Effector CD8-positive, alpha-beta T cell (primary cell): ENCODE measurements at places on chromosomes 4 and X.

DNA sequence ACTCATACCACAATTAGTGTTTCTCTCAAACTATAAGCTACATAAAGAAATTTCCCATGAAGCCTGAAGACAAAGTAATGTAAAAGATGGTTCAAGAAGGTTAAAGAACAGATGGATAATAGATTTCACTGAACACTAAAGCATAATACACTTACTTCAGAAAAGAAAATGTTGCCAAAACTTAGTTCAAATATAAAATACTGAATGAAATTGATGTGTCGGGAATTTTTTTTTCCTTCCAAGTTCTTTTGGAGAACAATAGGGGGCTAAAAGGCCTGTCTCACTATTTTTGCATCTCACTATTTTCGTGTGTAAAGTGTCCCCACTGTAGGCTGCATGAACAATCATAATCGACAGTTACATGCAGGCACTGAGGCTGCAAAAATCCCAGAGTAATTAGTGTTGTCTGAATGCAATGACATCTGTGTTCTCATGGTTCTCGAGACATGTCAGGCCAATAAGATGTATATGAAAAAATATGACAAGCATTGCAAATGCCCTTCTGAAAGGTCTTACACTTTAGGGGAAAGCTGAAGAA, 11.9 kb upstream of the MAB21L2 start:
- DNase-seq = no peak

DNA sequence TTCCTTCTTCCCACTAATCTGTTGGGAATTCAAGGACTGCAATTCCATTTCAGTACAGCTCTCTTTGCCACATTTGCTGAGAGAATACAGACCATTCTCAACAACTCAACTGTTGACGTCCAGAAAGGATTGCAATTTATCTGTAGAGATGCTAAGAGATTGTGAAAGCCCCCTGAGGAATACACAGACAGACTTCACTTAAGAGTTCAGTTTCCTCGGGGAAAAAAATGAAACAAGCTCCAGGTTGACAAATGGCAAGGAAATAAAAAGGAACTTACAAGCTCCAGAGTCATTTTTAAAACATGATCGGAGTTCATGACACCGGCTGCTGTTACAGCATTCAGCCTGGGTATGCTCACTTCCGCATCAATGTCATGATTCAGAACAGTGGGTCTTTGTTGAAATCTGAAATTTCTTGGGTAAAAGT, 13.8 kb downstream of the TLR10 start:
- no peak for DNase-seq

- DNase-seq = no peak
Observed at GRCh38 chrX:250965-251364, 30.2 kb upstream of the PLCXD1 start.

GRCh38 chrX:149199734-149200133, 305.4 kb downstream of the IDS start:
- DNase-seq = no peak

DNA sequence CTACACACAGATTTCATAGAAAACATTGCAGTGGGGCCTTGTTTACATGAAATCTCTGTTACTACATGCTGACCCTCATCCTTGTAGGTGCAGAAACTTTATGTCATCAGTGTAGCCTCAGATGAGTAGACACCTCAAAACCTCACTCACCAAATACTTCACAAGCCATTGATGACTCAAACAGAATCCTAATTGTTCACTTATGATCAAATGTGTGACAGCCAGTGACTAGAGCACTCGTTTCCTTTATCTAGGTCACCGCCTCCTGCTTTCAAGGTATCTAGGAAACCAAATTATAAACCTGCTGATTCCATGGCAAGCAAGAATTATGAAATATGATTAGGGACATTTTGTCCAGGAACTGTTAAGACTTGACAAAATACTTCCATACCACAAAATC, 255.8 kb upstream of the GPRIN3 start:
- no peak for DNase-seq

DNA sequence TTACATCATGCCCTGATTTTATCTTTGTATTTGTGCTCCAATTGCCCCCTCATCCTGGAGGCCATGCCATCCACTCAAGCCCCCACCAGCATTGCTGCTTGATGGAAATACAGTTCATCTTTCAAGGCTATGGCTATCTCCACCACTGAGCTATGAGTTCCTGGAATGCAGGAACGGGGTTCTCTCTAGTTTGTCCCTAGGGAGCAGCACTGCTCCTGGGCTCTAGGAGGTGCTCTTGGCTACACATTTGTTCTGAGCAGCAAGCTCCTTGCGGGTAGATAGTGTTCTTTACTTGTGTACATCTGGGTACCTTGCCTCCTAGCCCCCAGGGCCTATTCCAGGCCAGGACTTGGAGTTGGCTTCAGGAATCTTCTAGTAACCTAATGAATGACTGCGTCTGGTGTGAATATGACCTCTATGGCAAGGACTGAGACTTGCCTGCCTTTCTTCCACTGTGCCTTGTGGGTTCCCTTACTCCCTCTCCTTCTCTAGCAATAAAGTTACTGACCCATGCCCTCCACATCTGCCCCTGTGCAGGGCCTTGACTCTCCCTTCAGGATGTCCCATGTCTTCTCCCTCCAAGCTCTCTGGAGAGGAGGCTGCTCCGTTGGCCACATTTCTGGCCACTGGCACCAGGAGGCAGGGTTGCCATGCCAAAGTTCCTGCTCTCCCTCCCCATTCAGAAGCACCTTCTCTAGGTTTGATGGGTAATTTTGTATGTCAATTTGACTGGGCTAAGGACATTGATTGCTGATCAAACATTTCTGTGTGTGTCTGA, 7.6 kb downstream of the CITED1 start:
- DNase-seq = no peak

DNA sequence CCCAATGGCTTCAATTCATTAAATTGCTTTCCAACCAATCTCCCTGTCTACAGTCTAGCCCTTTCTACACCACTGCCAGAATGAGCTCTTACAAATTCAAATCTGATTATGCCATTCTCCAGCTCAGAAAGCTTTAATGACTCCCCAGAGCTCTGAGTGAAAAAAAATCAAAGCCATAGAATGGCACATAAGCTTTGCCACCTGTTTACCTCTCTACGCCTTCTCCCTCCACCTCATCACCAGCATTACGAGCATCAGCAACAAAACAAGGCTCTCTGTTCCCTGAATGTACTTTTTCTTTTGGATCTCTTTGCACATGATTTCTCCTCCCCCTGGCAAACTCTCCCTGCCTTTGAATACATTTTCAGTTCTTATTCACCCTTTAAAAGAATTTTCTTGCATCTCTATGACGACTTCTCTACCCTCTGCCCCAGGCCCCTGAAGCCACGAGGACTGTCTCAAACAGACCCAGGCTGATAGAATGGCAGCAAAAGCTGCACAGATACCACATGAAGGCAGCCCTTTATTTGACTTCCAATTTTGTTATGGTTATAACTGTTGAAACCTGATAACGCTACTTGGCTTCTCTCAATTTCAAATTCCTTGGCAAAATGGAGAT, 516.0 kb downstream of the PCDH7 start:
- no peak for DNase-seq

GRCh38 chr4:86493460-86493859, 100.7 kb upstream of the PTPN13 start:
- no peak for DNase-seq

DNA sequence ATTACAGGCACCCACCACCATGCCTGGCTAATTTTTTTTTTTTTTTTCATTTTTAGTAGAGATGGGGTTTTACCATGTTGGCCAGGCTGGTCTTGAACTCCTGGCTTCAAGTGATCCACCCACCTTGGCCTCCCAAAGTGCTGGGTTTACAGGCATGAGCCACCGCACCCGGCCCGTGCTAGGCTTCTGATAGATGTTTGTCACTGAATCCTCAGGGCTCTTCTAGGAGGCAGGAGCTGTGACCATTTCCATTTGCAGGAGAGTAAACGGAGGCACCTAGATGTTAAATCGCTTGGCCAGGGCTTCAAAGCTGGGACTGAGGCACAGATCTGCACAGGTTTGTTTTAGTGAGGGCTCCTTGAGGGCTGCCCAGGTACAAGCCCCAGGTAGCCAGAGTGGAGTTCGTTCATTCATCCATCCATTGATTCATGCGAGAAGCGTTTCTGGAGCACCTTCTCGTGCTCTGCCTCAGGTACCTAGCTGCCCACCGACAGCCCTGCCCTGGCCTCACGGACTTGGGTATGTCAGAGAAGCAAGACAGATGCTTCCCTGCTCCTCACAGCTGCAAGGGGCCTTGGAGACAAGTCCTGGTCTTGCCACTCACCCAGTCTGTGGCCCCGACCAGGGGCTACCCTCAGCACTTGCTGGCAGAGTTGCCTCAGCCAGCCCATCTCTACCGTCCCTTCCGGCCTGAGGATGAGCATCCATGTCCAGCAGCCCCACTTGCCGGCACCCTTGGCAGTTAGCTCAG, 106.4 kb downstream of the PSAPL1 start:
- DNase-seq = no peak

- DNase-seq = no peak
Observed at GRCh38 chr4:87409420-87409939, 12.9 kb upstream of the NUDT9 start.

- DNase-seq = no peak
Observed at GRCh38 chrX:132908891-132909290, 49.5 kb downstream of the HS6ST2 start.

DNA sequence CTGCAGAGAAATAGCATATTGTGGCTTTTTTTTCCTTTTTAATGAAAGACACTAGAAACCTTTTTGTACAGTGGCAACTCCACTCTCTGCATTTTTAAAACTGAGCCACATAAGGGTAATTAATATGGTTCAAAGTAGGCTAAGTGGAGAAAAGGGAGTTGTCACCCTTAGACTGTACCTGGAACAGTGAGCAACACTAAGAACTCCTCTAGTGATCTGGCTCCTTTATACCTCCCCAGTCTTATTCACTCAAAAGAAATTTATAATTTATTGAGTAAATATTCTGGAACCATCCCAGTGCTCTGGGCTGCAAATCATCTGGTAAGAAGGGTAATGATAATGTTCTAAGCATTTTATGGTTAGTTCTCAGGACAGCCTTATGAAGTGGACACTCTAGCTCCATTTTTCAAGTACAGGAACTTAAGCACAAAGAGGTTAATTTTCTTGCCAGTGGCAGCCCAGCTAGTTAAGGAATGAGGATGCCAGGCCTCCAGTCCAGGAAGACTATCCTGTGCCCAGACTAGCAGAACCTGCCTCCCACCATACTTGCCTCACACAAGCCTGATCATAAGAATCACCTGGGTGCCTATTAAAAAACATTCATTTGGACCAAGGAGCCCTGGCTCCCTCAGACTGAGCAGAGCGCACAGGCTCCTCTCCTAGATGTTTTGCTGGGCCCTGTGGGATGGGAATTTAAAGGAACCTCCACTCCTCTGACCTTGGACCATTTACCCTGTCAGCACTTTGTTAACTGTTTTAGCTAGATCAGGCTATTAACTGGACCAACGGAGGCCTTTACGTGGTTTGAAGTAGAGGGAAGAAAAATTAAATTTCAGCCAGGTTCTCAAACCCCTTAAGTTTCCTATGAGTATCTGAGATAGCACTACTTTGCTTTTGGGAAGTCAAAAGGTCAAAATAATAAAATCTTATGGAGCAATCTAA, 102.6 kb downstream of the PDE5A start:
- DNase-seq = no peak

DNA sequence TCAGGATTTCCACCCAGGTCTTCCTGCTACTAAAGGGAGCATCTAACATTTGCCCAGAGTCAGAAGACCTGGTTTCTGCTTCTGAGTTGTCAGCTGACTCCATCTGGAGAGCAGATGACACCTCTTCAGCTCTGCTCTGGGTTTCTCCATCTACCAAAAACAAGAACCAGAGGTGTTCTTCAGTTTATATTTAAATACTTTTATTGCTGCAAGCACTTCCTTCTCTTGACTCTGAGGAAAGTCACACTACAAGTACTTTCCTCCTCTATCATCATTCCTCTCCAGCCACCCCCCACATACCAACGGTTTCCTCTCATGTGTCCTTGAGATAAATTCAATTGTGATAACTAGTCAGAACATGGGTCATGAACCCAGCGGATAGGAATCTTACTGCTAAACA, 88.4 kb downstream of the PPP3CA start:
- DNase-seq = no peak

DNA sequence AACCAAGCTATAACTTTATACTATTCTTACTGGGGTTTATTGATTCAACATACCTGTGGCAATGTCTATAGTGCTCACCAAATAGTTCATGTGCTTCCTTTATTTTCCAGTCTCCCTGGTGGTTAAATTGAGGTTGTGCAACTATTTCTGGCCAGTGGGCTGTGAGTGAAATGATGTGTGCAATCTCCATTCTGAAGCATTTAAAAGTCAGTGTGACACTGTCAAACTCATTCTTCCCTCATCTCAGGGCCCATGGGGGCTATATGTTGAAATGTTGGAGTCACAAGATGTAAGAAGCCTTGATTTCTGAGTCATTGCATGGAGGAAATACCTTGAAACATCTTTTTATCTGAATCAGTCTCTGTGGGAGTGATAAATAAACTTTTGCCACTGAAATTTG, 414.3 kb upstream of the RPS6KA3 start:
- no peak for DNase-seq

GRCh38 chrX:123869488-123869887, 9.6 kb downstream of the XIAP start:
- no peak for DNase-seq

DNA sequence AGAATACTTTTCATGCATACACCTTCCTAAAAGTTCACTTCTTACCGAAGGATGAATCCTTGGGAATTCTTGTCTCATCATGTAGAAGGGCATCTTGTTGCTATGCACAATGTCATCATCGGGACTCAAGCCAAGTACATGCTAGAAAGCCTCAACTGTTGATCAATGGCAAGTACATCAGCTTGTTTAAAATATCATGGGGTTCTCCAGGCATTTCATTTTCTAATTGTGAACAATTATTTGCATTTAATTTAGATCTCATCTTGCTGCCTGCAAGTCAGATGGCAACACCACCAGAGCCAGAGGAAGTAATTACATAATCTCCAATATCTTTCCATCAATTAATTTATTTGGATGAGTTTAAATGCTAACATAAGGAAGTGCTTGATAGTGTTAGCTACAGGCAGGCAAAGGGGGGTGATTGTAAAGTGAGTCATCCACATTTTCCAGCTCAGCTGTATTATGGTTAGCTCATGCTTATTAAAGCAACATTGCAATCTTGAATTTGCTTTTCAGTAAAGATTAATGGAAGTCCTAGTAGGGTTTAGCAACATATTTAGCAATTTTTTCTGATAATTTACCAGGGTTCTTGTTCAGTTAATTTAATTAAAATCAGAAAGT, 356.5 kb downstream of the CBLL2 start:
- no peak for DNase-seq

GRCh38 chr4:57040510-57040909, 61.8 kb downstream of the POLR2B start:
- DNase-seq = no peak
